Neural progenitor cell (in vitro differentiated cells): ENCODE measurements at places on chromosomes 1 and 21. TPM values are rescaled to one million over a fixed set of nuclear protein-coding genes. Genes with fewer than 3 reads are reported as not detected.

Gene MAB21L3
- total RNA-seq = not detected in 2 replicates

Gene RGS13
- total RNA-seq = not detected in 2 replicates

Gene F3
- 2.3 and 6.4 TPM in 2 replicates for total RNA-seq

Gene GPR157
- total RNA-seq = 1.6 and 2.1 TPM in 2 replicates

Gene MUTYH
- total RNA-seq = 48.2 and 89.7 TPM in 2 replicates

Gene HSD3B1
- total RNA-seq = not detected in 2 replicates
